Stimulated activated CD8-positive, alpha-beta memory T cell treated with anti-CD3 and anti-CD28 coated beads, Interleukin-7, amount 100 ng/mL, for 1 hour (primary cell): ENCODE measurements at places on chromosomes 1 and 21.

- no peak for DNase-seq
These were observed 134.6 kb upstream of the PDE4B start for GRCh38 chr1:65658122-65658521.

- no peak for DNase-seq
These were observed 13.3 kb downstream of the RPS6KA1 start for GRCh38 chr1:26542771-26543451.

DNA sequence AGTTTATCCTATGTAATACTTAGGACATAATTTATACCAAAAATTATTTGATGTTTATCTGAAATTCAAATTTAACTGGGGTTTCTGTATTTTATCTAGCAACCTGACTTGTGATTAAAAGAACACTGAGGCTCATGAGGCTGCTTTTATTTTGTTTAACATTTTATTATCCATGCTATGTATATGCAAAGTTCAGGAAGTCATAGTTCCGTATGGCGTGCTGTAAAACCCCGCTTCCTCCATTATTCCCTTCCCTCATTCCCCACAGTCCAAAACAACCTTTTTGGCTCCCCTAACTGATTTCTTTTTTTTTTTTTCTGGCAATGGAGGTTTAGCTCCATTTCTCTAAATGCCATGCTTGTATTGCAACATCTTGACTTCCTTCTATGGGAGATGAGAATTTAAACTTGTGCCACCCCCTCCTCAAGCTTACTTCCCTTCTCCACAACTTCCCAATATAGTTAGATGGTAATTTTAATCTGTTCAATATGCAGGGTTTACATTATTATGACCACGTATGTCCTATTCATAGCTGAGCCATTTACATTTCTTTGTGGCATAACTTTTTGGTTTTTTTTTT, 138.0 kb upstream of the DNAH14 start:
- no peak for DNase-seq

DNA sequence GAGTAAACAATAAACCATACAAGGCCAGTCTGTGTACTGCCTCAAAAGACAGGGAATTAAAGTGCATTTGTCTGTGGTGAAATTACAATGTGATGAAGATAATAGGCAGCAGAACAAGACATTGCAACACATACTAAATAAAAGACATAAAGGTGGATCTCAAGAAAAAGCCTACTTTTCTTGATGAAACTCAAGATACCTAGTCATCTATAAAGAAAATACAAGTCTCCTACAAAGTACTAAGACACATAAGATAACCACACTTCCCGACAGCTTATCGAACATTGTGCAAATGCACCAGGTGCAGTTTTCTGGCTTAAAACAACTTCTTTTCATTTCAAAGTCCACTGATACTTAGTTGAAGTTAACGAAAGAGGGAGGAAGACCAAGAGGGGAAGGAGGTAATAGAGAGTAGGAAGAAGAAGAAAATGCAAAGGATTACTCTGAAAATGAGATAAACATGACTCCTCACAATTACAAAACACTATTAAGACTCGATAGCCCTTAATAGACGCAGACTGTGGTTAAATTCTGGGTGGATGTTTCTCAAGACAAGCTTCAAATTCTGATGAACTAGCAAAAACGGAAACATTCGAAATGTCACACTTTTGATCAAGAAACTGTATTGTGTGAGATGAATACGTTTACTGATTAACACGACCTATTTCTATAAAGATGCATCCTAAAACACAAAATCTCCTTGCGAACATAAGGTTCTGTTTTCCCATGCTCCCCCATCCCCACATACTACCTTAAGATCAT, 2.0 kb downstream of the HNRNPR start:
- DNase-seq: no peak

DNA sequence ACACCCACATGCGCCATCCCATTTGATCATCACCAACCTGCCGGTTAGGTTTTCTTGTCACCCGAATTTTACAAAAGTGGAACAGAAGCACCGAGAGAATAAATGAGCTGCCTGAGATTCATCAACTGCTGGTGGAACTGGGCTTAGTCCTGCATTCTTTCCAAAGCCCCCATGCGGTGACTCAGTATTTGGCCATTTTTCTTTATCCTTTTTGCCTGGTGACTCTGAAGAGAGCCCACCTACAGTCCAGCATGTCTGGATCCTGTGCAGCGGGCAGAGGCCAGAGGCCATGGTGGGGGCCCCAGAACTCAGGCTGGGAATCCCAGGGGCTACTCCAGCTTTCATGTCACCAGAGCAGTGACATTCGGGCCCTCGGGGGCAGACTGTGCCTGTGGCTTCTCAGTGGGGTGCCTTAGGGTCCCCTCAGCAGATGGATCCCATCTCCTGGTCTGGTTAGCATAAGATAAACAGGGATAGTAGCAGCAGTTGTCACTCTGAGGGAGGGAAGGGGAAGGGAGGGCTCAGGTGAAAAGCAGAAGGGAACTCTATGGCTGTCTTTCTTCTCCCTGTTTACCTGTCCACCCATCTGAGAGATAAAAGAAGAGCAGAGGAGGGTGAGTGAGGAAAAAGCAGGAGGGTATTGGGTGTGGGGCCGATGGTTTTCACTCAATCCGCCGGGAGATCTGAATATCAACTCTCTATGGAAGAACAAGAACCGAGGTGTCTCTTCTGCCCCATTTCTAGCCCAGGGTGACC, 63.2 kb downstream of the KIF26B start:
- DNase-seq: no peak

DNA sequence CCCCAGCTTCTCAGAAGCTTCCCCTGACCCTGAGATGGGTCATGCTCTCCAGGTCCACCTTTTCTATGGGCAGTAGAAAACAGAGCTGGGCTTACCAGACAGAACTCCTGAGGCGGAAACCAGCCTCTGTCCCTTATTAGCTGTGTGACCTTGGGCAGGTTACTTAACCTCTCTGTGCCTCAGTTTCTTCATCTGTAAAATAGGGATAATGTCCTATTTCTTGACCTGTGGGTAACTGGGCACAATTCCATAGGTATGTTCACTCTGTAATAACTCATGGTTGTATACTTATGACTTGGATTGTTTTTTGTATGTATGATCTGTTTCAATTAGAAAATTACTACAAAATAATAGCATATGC, 57.1 kb upstream of the EDN2 start:
- DNase-seq: no peak

DNA sequence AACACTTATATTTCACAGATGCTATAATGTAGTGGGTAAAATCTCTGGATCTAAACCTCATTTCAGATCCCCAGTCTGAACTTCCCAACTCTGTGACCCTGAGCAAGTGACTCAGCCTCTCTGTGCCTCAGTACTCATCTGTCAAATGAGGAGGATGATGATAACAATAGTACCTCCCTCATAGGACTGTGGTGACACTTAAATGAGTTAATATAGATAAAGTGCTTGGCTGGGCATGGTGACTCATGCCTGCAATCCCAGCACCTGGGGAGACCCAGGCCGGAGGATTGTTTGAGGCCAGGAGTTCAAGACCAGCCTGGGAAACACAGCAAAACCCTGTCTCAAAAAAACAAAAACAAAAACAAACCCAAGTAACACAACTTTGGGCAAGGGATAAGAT, 4.7 kb upstream of the ECE1 start:
- DNase-seq: no peak

- no peak for DNase-seq
These were observed 19.2 kb upstream of the BCAR3 start for GRCh38 chr1:93700532-93701469.

GRCh38 chr1:245678860-245679411, 524.2 kb downstream of the KIF26B start:
- DNase-seq: no peak

DNA sequence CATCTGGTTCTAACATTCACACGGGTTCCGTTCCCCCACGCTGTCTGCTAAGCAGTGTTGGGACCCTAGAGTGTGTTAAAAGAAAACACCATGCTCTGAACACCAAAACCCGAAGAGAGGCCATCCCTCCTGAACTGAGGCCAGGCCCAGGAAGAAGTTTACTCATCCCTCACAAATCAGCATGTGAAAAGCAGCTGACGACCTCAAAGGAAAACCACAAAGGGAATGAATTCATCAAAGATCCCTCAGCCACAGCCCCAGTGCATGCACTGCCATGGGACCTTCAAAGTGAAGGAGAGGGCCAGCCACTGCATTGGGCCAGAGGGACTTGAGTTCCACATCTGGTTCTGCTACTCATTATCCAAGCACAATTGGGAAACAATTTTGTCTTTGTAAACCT, 7.0 kb upstream of the PSEN2 start:
- no peak for DNase-seq

- no peak for DNase-seq
These were observed 246.6 kb upstream of the CHRM3 start for GRCh38 chr1:239139801-239140200.

DNA sequence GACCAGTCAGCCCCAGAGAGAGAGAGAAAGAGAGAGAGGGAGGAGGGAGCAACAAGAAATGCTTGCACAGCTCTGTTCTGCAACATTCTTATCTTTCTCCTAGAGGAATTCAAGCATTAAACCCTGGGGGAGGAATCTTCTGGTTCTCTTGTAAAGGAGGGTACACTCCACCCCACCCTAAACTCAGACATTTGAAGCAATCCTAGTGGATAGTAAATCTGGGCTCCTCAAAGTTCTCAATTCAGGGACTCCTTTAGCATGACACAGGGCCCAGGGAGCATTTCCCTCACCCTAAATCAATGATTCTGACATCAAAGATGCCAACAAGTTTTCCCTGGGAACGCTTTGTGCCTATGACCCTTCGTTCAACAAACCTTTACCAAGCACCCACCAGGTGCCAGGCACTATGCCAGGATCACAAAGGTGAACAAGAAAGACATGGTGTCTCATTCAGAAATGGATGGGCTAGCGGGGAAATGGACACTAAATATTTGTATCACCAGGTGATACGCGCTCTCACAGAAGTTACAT, 11.9 kb upstream of the CAPN2 start:
- DNase-seq: no peak

- no peak for DNase-seq
These were observed 20.4 kb upstream of the POU2F1 start for GRCh38 chr1:167200272-167200671.

GRCh38 chr1:171438441-171438840, 46.9 kb upstream of the PRRC2C start:
- DNase-seq: no peak

DNA sequence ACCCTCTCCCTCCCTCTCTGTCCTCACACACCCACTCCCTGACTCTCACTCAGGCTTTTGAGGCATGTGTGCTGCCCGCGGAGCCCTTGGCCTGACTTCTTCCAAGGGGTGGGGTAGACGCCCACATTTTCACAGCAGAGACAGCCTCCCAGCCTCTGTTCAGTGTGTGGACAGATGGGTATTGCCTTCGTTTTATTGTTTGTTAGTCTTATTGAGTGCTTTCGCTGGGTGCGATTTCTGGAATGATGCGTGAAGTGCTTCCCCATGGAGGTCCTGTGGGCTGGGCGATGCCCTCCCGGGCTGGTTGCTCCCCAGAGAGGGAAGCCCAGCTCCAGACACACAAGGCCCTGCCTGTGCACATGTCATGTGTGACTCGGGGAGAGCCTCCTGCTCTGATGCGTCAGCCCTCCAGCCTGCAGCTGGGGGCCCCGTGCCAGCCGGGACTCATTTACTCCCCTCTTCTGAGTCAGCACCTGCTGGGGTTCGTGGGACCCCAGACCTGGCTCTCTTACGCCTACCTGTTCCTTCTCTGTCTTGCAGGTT, 14.7 kb downstream of the PDXK start:
- DNase-seq: no peak

- DNase-seq: no peak
These were observed 194.7 kb downstream of the AK5 start for GRCh38 chr1:77476475-77476874.

GRCh38 chr1:82226186-82226505, 425.4 kb downstream of the ADGRL2 start:
- no peak for DNase-seq

DNA sequence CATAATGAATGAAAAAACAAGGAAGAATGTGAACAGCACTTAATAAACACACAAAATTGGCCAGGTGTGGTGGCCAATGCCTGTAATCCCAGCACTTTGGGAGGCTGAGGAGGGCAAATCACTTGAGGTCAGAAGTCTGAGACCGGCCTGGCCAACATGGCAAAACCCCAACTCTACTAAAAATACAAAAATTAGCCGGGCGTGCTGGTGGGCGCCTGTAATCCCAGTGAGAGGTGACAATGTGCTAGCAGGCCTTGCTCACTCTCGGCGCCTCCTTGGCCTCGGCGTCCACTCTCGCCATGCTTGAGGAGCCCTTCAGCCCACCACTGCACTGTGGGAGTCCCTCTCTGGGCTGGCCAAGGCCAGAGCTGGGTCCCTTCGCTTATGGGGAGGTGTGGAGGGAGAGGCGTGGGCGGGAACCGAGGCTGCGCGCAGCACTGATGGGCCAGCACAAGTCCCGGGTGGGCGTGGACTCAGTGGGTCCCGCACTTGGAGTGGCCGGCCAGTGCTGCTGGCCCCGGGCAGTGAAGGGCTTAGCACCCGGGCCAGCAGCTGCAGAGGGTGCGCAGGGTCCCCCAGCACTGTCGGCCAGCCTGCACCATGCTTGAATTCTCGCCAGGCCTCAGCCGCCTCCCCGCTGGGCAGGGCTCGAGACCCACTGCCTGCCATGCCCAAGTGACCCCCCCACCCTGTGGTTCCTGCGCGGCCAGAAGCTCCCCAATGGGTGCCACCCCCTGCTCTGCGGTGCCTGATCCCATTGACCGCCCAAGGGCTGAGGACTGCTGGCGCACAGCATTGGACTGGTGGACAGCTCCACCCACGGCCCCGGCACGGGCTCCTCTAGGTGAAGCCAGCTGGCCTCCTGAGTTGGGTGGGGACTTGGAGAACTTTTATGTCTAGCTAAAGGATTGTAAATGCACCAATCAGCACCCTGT, 30.6 kb upstream of the ATG4C start:
- DNase-seq: no peak

GRCh38 chr1:83641796-83642443, 357.0 kb downstream of the TTLL7 start:
- DNase-seq: no peak

GRCh38 chr1:224897529-224898327, 31.7 kb upstream of the DNAH14 start:
- DNase-seq: no peak

GRCh38 chr21:38796424-38796823, 9.3 kb upstream of the ETS2 start:
- DNase-seq: no peak

DNA sequence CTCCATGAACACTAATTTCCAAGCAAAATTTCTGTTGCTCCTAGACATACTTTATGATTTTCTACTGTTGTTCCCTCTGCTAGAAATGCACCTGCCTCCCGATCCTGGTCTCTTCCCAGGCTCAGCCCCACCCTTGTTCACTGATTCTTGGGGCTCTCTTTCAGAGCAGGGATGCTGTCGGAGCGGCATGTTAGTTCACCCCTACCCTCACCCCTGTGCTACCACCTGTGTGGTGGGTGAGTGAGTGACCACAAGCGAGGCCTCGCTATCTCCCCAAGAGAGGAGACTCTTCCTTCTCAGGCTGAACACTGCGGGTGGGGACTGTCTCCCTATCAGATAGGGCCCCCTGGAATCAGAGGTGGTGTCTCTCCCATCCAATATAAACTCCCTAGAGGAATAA, 4.9 kb upstream of the S100A8 start:
- DNase-seq: no peak

GRCh38 chr1:9599741-9600140, 11.0 kb downstream of the TMEM201 start:
- DNase-seq: no peak

- DNase-seq: no peak
These were observed 2.8 kb downstream of the ANKRD34A start for GRCh38 chr1:145961425-145962156.
